Ovary (tissue), 10 donors: ENCODE measurements at places on chromosomes 6 and 20.

DNA sequence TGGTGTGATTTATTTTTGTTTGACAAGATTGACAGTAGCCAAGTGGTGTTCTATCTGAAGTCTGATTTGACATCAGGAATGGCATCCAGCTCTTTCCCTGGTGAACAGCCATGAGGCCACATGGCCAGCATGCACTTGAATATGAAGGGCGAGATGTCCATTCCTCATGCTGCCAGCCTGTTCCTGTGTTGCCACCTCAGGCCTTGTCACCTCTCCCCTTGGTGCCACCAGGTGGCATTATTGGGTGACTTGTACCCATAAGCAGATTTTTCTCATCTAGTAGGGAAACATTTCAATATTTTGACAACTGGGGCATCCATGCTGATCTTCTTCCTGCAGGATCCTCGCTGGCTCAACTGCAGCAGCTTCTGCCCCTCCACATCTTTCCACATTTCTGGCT lies 199.1 kb downstream of the ERMARD start:
- no peak for DNase-seq
- H3K27me3 ChIP-seq, result no peaks in the 10 kb centered on the region
- H3K27ac ChIP-seq, result no peak overlapping the region
- no peak overlapping the region for H3K4me3 ChIP-seq
- H3K36me3 ChIP-seq, result no peaks in the 10 kb centered on the region
- no peaks in the 10 kb centered on the region for H3K4me1 ChIP-seq

GRCh38 chr6:7236306-7237209 lies 76.4 kb downstream of the SSR1 start:
- H3K4me1 ChIP-seq, result peaks cover 4% of the 10 kb centered on the region
- H3K36me3 ChIP-seq, result no peaks in the 10 kb centered on the region
- H3K4me3 ChIP-seq, result no peak overlapping the region
- H3K27me3 ChIP-seq, result no peaks in the 10 kb centered on the region

DNA sequence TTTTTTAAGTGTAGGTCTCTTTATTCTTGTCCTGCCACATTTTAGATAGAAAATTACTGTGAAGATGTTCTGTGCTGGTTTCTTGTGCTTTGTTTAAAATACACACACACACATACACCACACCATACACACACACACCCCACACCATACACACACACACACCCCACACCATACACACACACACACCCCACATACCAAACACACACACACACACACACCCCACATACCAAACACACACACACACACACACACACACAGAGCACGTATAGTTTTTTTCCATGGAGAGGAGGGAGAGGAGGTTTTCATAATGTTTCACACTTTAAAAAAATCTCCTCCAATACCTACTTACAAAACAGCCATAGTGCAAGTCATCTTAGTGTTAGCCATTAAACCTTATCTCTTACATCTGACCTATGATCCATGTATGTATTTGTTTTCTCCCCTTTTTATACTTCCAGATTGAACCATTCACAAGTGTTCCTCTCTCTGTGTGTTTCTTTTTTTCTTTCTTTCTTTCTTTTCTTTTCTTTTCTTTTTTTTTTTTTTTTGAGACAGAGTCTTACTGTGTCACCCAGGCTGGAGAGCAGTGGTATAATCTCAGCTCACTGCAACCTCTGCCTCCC lies 19.7 kb upstream of the CITED2 start:
- no peak overlapping the region for H3K4me3 ChIP-seq
- no peaks in the 10 kb centered on the region for H3K36me3 ChIP-seq
- no peaks in the 10 kb centered on the region for H3K27me3 ChIP-seq
- no peak overlapping the region for H3K27ac ChIP-seq
- no peaks in the 10 kb centered on the region for H3K4me1 ChIP-seq
- no peak for DNase-seq

DNA sequence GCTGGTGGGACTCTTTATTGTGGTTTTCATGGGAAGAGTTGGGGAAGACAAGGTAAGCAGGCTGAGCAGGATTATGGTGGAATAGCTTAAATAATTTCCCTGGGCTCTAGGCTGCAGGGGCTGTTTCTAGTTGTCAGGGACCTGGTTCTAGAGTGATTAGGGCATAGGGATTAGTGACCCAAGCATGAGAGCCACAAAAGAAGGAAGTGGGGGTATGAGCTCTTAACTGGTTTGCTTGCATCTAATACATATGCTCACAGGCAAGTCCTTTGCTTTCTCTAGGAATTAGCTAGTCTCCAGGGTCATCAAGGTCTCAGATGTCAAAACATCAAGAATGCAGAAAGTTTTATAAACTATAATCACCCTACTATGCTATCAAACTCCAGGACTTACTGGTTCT lies 67.5 kb upstream of the NRN1 start:
- no peaks in the 10 kb centered on the region for H3K27me3 ChIP-seq
- no peak overlapping the region for H3K4me3 ChIP-seq
- DNase-seq, result no peak
- H3K27ac ChIP-seq, result no peak overlapping the region

DNA sequence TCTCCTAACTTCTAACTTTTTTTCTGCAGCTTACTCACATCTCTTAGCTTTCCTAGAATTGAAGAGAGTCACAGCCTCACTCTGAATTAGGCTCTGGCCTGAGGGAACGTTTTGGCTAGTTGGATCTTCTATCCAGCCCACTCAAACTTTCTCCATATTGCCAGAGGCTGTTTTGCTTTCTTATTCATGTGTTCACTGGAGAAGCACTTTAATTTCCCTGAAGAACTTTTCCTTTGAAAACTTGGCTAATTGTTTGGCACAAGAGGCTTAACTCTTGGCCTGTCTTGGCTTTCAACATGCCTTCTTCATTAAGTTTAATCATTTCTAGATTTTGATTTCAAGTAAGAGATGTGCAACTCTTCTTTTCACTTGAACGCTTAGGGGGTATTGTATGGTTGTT lies 138.2 kb upstream of the PLCB4 start:
- H3K4me1 ChIP-seq, result no peaks in the 10 kb centered on the region
- no peak for DNase-seq
- no peaks in the 10 kb centered on the region for H3K36me3 ChIP-seq
- no peak overlapping the region for H3K27ac ChIP-seq
- no peak overlapping the region for H3K4me3 ChIP-seq

- no peaks in the 10 kb centered on the region for H3K36me3 ChIP-seq
- DNase-seq, result no peak
- H3K4me1 ChIP-seq, result no peaks in the 10 kb centered on the region
- H3K27me3 ChIP-seq, result no peaks in the 10 kb centered on the region
- H3K4me3 ChIP-seq, result no peak overlapping the region
Measured at GRCh38 chr6:64817525-64817924, 889.5 kb downstream of the EYS start.

DNA sequence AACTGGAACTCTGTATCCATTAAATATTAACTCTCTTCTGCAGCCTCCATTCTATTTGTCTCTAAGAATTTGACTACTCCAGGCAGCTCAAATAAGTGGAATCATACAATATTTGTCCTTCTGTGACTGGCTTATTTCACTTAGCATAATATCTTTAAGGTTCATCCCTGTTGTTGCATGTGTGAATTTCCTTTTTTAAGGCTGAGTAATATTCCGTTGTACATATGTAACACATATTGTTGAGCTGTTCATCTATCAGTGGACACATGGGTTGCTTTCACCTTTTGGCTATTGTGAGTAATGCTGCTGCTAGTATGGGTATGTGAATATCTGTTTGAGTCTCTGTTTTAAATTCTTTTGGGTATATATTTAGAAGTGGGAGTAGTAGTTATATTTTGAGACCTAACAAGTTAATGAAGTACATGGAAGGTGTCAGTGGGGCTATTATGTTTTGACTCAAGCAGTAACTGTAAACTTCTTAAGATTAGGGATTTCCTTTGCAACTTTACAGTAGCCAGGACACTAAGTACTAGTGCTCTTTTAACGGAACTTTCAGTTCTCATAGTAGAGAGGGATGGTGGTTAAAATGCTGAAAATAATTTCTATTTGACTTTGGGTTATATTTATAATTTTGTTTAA lies 29.7 kb upstream of the TMEM217 start:
- no peaks in the 10 kb centered on the region for H3K27me3 ChIP-seq
- no peaks in the 10 kb centered on the region for H3K36me3 ChIP-seq
- H3K27ac ChIP-seq, result no peak overlapping the region
- DNase-seq, result no peak
- no peak overlapping the region for H3K4me3 ChIP-seq

DNA sequence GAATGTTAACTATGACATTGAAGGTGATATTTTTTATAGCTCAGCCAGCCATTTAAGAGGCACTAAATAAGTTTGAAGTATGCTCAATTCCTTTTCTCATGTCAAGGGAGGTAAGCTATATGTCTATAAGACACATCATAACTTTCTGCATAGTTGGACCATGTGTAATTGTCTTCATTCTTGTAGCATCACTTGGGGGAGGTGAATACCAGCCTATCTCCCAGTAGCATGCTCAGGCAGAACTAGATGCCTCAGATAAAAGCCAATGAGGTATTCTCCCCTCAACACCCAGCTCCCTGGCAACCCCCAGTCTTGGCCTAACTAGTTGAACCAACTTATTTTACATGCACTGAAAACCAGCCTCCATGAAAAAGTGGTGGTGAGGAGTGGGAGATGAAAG lies 158.3 kb upstream of the JAG1 start:
- H3K4me1 ChIP-seq, result no peaks in the 10 kb centered on the region
- DNase-seq, result no peak
- H3K27me3 ChIP-seq, result no peaks in the 10 kb centered on the region
- no peaks in the 10 kb centered on the region for H3K36me3 ChIP-seq
- H3K4me3 ChIP-seq, result no peak overlapping the region
- no peak overlapping the region for H3K27ac ChIP-seq

DNA sequence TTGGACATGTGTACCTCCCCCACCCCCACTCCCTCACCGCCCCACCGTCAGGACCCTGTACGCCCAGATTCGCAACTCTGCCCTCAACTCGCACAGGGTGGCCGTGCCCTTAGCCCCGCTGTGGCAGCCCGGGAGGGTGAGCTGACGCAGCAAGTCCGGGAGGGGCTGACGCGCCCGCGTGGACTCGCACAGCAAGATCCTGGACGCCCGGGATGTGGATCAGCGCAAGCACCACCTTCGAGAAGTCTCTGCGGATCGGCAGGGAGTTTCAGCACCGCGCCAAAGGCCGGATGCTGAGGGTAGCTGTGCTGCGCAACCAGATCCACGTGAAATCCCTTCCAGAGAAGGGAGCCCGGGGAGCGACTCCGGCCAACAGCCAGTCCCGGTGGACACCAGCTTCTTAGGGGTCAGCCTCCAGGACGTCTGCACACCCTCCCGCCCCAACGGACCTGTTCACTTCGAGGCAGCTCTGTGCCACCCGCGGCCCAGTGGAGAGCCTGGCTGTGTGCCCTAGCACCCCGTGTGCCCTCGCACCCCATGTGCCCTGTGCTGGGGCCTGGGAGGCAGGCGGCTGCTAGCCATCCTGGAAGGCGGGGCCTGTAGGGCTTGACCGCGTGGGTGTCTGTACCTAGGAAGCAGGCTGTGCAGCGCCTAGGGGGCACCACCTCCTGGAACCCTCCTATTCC lies 6.7 kb upstream of the GJA10 start:
- no peaks in the 10 kb centered on the region for H3K36me3 ChIP-seq
- no peak for DNase-seq
- H3K4me3 ChIP-seq, result no peak overlapping the region
- no peak overlapping the region for H3K27ac ChIP-seq
- no peaks in the 10 kb centered on the region for H3K27me3 ChIP-seq

DNA sequence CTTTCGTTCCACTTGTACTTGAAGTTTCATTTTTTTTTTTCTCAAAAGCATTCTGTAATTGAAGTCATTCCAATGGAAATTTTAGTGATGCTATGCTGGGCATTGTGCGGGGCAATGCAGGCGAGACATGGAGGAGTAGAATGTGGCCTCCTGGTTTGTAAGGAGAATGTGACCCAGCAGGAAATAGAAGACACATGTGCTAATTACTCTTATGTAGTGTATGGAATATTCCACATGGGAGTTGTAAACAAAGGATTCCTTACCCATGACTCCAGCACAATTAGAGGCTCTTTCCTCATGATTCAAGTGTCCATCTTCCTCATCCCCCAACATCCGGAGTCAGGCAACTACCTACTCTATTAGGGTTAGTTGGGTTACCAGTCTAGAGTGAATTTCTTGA lies 14.9 kb upstream of the RFPL4B start:
- no peaks in the 10 kb centered on the region for H3K4me1 ChIP-seq
- no peak overlapping the region for H3K27ac ChIP-seq
- no peaks in the 10 kb centered on the region for H3K36me3 ChIP-seq

DNA sequence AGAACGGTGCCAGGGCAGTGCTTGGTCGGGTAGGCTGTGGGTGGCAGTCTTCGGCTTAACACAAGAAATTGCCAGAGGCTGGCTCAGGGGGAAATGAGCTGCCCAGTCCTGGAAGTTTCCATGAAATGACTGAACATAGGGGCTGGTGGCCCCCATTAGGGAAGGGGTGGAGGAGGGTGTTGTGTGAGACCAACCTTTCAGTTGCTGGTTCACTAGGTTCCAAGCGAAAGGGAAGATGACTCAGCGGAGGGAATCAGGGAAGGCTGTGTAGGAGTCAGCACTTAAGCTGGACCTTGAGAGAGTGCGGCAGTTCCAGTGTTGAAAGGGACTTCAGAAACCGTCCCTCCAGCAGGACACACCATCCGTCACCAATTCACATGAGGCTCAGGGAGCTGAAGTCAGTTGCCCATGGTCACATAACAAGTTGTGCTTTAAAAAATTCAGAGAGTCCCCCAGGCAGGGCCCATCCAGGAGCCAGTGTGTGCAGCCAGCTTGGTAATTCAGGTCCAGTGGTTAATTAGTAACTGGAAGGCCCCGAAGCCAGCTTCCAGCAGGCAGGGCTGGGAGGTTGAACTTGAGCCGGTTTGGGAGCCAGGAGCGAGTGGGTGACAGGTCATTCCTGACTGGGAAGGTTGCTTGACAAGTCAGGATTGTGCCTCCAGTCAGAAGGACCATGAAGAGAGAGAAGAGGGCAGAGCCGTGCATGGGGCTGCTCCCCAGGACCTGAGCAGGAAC lies at the start of gene SGK2:
TSS of gene SGK2 (plus strand) at position 616 of the 735 bp plus-strand sequence. CDS start 7,469 bp downstream, outside the sequence.
- no peaks in the 10 kb centered on the region for H3K36me3 ChIP-seq
- H3K27me3 ChIP-seq, result no peaks in the 10 kb centered on the region
- no peak within 1 kb of the TSS for H3K27ac ChIP-seq
- H3K4me3 ChIP-seq, result no peak within 1 kb of the TSS
- DNase-seq, result no peak

DNA sequence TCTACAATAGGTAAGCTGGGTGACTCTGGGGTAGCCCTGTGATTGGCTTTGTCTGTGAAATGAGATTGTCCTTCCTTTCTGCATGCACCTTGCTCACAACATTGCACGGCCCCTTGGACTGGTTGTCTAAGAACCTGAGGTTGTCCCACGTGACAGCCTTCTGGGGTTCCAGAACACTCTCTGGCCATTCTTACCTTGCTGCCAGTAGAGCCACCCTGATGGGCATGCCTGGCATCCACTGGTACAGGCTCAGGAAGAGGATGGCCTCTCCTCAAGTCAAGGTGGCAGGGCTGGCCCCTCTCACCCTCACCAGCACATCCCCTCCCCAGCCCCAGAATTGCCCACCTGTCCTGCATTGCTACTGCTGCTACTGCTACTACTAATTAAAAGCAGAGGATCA lies 335.0 kb downstream of the PACRG start:
- H3K4me1 ChIP-seq, result no peaks in the 10 kb centered on the region
- no peaks in the 10 kb centered on the region for H3K27me3 ChIP-seq
- H3K36me3 ChIP-seq, result no peaks in the 10 kb centered on the region
- DNase-seq, result no peak
- H3K4me3 ChIP-seq, result no peak overlapping the region

GRCh38 chr6:2875359-2876191 lies 27.5 kb downstream of the SERPINB9 start:
- peaks cover 9% of the 10 kb centered on the region for H3K4me1 ChIP-seq
- no peak for DNase-seq
- H3K27me3 ChIP-seq, result no peaks in the 10 kb centered on the region
- H3K4me3 ChIP-seq, result peak overlapping the region; percentile 44

- no peak for DNase-seq
- no peak overlapping the region for H3K4me3 ChIP-seq
- no peak overlapping the region for H3K27ac ChIP-seq
Measured at GRCh38 chr20:58721951-58722778, 29.6 kb downstream of the NPEPL1 start.
